ENCODE measurements at places on chromosomes 7 and 10.

DNA sequence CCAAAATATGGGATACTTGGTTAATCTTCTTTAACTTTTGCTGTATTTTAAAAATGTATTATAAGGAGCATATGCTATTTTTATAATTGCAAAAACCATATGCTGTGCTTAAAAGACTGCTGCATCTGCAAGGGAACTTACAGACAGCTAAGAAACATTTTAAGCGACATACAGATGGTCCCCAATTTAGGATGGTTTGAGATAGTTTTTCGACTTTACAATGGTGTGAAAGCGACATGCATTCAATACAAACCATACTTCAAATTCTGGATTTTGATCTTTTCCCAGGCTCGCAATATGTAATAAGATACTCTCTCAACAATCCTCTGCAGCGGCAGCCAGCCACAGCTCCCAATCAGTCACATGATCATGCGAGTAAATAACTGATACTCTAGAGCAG lies 73.2 kb downstream of the SHTN1 start:
- DNase-seq, result no peak

GRCh38 chr10:113867904-113868303 lies 13.4 kb downstream of the NHLRC2 start:
- no peak for DNase-seq

- no peak for DNase-seq
Observed at GRCh38 chr10:69742356-69742695, 59.4 kb upstream of the COL13A1 start.

GRCh38 chr10:22986771-22987542 lies 59.1 kb downstream of the ARMC3 start:
- DNase-seq, result no peak

- DNase-seq, result no peak
Observed at GRCh38 chr7:28666154-28666553, 253.8 kb downstream of the CREB5 start.

DNA sequence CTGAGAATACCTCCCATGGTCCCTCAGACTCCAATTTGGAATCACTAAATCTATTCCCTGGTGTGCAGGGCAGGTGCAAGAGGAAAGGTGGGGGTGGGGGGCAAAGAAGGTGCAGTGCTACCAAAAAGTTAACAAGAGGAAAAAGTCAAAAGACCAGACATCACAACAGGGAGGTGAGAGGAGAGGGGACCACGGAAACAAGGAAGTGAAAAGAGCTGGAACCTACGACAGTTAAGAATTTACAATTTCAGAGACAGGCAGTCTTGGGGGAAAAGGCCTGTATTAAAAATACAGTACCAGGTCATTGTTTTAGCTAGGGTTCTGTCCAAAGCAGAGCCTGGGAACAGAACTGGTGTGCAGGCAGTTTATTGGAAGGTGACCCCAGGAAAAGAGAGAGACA lies 14.6 kb downstream of the ITGB1 start:
- no peak for DNase-seq

DNA sequence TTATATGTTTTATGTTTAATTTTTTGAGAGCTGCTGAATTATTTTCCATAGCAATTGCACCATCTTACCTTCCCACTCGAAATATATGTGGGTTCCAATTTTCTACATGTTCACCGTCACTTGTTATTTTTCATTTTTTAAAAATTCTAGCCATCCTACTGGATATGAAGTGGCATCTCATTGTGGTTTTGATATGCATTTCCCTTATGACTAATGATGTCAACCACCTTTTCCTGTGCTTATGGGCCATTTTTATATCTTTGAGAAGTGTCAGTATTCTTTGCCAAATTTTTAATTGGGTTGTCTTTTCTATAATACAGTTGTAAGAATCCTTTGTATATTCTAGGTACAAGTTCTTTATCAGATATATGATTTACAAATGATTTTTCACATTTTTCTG lies 27.8 kb downstream of the NHLRC2 start:
- no peak for DNase-seq

DNA sequence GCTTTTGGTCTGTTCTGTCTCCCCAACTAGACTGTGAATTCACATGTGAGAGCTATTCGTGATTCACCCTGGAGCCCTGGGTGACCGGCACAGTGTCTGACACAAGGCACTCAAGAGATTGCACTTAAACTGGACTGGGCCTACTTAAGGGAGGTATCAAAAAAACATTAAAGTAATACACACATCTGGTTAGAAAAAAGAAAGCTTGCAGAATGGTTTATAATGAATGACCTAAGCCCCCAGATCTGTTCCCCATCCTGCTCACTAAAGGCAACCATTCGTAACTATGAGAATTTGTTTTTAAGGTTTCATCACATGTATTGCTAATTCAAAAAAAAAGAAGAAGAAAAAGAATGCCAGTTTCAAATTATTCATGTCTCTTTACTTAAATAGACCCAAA lies 74.5 kb downstream of the DGKI start:
- DNase-seq, result no peak

DNA sequence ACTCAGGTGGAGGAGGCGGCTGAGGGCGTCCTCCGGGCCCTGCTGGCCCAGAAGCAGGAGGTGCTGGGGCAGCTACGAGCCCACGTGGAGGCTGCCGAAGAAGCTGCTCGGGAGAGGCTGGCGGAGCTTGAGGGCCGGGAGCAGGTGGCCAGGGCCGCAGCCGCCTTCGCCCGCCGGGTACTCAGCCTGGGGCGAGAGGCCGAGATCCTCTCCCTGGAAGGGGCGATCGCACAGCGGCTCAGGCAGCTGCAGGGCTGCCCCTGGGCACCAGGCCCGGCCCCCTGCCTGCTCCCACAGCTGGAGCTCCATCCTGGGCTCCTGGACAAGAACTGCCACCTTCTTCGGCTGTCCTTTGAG lies 2.8 kb downstream of the TRIM56 start:
- DNase-seq, result no peak

GRCh38 chr7:74625446-74625845 lies 32.1 kb upstream of the GTF2I start:
- no peak for DNase-seq

- no peak for DNase-seq
Observed at GRCh38 chr10:46536171-46536570, 20.3 kb downstream of the GPRIN2 start.

GRCh38 chr10:24440817-24441797 lies 232.2 kb downstream of the KIAA1217 start:
- no peak for DNase-seq

DNA sequence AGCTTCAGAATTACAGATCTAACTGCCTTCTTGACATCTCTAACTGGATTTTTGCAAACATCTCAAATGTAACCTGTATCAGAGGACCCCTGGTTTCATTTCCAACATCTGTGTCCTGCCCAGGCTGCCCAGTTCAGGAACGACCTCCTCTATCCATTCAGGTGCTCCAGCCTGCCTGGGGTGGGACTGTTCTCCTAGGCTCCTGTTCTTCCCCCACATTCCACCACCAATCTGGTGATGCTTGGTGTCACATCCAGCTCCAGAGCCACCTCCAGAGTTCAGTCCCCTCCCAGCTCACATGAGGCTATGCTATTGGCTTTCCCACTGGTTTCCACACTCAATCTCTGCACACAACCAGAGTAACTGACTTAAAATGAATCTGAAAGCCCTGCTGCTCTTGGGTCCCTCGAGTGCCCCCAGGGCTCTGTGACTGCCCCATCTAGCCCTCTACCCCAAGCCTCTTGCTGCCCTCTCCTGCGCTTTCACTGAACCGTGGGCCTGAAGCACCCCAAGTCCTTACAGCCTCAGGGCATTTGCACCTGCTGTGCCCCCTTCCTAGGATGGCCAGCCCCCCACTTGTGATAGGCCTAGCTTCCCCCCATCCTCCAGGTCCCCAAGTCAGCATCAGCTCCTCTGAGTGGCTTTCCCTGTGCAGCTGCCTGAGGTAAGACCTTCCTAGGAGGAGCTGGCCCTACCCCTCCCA lies 46.1 kb downstream of the PPIF start:
- no peak for DNase-seq

DNA sequence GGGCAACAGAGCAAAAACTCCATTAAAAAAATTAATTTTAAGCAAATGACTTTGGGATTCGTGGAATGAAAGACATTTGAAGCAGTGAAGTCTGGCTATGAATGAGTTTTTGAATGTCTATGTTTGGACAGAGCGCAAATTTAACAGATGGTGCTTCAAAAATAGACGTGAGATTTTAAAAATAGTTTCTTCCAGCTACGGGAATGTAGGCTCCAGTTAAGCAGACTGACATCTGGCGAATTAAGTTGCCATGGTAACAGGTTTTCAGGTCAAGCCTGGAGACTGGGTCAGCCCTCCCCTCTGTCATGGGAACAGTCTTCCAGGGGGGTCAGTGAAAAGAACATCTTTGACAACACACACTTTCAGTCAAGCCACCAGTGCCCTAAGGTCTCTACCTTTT lies 62.0 kb downstream of the MYOF start:
- DNase-seq, result no peak

DNA sequence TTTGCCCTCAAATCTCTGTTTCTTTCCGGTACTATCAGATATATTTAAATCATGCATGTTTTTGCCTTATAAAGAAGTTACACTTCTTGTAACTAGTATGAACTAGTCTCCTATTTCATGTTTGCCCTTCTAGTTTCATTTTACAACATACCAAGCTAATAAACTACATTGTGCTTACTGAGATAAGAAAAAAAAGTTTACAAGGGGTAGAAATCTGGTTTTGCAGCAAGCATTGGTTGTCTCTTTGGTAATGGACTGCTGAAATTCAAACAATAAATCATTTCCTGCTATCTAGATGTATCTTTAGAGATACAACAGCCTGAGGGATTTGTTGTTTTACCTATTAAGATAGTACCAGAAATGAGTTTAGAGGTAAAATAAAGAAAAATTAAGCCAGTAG lies 18.8 kb downstream of the PTTG1IP2 start:
- no peak for DNase-seq

DNA sequence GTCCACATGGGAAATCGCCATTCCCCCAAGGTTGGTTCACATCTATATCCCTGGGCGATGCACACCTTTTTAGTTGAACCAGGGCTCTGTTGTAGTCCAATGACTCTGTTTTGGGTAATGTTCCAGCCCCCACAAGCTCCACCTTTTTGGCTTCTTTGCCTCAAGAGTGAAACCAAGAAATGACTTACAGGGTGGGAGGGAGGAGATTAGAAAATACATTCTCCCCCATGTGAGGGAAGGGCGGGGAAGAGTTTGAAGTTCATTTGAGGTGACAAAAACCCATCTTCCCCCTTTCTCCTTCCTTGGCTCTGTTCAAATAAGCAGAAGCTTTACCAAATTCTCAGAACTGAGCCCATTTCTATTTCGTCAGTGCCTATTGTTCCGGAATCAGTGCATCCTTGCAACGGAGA lies 82.8 kb downstream of the GATA3 start:
- DNase-seq, result peak; percentile 50

GRCh38 chr10:11677480-11677879 lies 64.7 kb upstream of the ECHDC3 start:
- DNase-seq, result no peak

DNA sequence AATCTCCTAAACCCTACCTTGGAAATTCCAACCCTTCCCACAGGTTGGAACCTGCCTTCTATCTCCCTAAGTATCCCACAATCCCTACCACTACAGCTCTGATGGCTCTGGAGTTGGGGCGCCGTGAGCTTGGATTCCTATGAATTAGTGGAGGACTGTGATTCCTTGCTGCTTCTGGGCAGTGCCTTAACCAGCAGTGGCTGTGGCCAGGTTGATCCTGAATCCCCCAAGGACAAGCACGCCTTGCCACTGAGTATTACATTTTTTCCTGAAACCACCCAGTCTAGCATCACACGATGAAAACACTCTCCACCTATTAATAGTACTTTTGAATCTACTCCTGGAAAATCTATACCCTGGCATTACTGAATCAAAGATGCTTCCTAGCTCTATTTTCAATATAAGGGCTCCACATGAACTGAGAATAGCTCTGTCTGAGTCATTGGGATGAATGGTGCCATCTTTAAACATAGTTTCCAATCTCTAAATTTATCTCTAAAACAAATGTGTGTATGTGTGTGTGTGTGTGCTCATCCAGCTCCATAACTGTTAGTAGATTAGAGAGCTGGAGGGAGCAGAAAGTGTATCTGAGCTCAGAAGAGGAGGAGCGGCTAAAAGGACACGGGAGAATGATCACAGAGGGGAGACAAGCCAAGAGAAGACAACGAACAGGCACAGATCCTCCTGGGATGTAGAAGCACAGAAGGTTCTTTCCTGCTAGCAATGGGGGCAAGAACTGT lies 11.9 kb upstream of the INPP5F start:
- DNase-seq, result no peak

- no peak for DNase-seq
Observed at GRCh38 chr10:122450353-122450990, 4.0 kb upstream of the ARMS2 start.

DNA sequence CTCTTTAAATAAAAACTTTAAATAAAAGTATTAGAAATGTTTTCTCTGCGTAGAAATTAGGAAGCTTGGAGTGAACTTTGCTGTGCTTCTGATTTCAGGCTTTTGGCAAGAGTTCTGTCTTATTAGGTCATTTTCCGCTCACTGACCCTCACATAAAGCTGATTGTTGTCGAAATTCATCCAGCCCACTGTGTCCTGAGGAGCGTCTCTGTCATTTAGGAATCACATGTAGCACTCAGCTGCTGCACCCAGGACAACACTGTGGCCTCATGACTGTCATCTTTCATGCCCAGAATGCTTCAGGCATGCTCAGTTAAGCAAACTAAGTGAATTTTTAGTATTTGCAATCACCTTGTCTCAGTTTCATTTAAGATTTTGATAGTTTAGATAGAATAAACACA lies 57.8 kb upstream of the MSRB2 start:
- DNase-seq, result no peak

- DNase-seq, result no peak
Observed at GRCh38 chr7:128876127-128876526, 13.5 kb downstream of the ATP6V1F start.

DNA sequence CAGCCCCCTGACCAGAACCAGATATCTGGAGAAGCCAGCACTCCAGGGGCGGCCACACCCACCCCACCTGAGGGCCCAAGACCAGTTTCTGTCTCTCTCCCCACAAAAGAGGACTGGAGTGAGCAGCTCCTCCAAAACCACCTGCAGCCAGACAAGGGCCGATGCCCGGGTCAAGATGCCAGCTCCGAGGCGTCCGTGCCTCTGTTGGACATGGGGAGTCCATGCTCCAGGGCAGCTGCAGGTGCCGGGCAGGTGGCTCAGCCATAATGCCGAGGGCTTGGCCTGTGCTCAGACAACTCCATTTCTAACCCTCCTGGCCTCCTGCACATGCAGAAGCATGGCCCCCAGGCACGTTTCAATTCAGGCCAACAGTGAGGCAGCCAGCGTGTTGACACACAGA lies 234.6 kb downstream of the MAD1L1 start:
- no peak for DNase-seq

GRCh38 chr10:1712944-1713671 lies 24.2 kb downstream of the ADARB2 start:
- no peak for DNase-seq

DNA sequence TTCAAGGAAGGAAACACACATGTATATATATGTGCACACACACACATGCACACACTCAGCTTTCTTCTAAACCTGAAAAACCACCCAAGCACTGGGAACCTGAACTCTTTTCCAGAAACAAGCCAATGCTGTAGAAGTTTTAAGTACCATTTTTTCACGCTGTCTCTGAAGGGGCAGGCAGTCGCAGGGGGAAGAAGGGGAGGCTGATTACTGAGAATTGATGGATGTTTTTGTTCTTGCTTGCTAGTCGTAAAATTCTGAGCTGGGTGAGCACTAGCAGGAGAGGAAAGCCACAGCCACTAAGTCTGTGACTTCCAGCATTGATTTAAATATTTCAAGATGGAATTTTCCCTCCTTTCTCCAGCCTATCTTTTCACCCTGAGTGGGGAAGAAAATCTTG lies 391.8 kb downstream of the CALN1 start:
- DNase-seq, result no peak
